Hepatocyte (in vitro differentiated cells): ENCODE measurements at places on chromosomes 2 and 18. TPM values are rescaled to one million over a fixed set of nuclear protein-coding genes. Genes with fewer than 3 reads are reported as not detected.

DNA sequence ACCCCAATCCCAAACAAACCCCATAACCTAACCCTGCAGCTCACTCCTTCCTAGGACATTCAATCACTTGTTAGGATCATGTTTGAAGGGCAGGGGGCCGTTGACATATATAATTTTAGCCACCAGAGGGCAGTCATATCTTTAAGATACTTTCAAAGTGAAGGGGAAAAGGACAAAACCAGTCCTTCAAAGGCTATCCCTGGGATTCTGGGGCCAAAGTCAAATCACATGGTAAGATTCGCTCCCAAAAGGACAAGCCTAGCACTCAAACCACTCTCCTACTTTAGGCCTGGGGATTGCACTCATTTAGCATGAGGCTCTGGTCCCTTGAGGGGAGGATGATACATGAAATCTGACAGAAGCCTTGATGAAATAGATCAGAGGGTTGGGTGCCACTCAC is 44.6 kb downstream of the HAUS1 start:
- H3K27me3 ChIP-seq = no peaks in the 10 kb centered on the region
- H3K4me3 ChIP-seq = no peak overlapping the region
- H3K4me1 ChIP-seq = no peaks in the 10 kb centered on the region
- no peak overlapping the region for H3K27ac ChIP-seq
- peak; percentile 75 for DNase-seq

DNA sequence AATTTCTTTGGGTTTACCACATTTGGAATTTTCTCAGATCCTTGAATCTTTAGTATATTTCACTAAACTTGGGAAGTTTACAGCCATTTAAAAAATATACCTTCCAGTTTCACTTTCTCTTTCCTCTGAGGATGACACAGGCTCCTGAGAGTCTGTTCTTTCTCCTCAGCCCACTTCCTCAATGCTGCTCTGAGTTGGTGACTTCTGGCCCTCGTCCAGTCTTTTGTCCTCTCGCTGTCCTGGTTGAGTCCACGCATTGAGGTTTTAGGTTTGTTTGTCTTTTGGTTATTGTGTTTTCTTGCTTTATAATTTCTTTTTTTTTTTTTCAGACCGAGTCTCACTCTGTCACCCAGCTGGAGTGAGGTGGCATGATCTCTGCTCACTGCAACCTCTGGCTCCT is 40.7 kb upstream of the GALR1 start:
- no peak overlapping the region for H3K27ac ChIP-seq
- no peak for DNase-seq
- no peaks in the 10 kb centered on the region for H3K36me3 ChIP-seq
- H3K4me3 ChIP-seq = no peak overlapping the region
- H3K4me1 ChIP-seq = no peaks in the 10 kb centered on the region

- H3K27me3 ChIP-seq = peaks cover 21% of the 10 kb centered on the region
- H3K27ac ChIP-seq = no peak overlapping the region
- no peaks in the 10 kb centered on the region for H3K4me1 ChIP-seq
- no peak overlapping the region for H3K4me3 ChIP-seq
- no peak for DNase-seq
- H3K36me3 ChIP-seq = no peaks in the 10 kb centered on the region
Measured at GRCh38 chr18:37586656-37587225, 21.1 kb upstream of the CELF4 start.

GRCh38 chr2:144151851-144152250 is 368.1 kb downstream of the ZEB2 start:
- no peak overlapping the region for H3K4me3 ChIP-seq
- DNase-seq = no peak
- H3K27ac ChIP-seq = no peak overlapping the region
- H3K36me3 ChIP-seq = no peaks in the 10 kb centered on the region
- peaks cover 6% of the 10 kb centered on the region for H3K4me1 ChIP-seq

NEMP2 gene
- total RNA-seq = 8.1 and 9.9 TPM in 2 replicates

NOSTRIN gene
- total RNA-seq = 10.7 and 19.1 TPM in 2 replicates

FAM237A gene
- not detected in 2 replicates for total RNA-seq
